ENCODE measurements at places on chromosomes 12 and 14.

DNA sequence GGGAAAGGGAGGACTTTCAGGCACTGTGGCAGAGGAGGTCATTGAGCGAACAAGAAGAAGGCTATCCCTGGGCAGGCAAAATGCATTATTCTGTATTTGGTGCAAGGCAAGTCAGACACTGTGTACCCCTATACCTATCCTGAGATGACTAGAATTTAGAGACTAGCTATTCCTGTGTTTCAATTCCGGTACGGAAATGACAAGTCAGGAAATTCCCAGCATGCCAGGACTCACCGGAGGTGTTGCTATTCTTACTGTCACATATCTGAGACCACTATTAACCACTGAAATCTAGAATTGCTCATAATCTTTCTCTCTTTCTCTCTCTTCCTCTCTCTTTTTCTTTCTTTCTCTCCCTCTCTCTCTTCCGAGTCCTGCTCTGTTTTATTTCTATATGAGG, 297.1 kb downstream of the PDZRN4 start:
- DNase-seq: no peak

DNA sequence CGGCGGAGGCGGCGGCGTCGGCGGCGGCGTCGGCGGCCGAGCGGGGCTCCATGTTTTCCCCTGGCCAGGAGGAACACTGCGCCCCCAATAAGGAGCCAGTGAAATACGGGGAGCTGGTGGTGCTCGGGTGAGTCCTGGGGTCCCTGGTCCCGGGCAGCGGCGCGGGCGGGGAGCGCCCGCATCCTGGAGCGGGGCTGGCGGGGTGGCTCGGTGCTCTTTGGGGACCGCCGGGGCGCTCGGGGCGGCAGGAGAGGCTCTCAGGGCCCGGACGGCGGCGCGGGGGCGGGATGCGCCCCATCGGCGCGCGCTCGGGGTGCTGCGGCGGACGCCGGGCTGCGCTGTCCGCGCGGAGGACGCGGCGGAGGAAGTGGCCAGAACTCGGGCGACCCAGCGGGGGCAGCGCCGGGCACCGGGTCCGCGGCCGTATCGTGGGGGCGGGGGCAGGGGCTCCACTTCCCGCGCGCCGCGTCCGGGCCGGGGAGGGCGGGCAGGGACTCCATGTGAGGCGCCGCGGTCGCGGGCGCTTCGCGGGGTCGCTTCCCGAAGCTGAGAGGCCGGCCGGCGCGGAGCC, 485 bp downstream of the PELI2 start:
- no peak for DNase-seq

- DNase-seq: no peak
Measured at GRCh38 chr14:79602742-79603141, 608.6 kb downstream of the DIO2 start.

GRCh38 chr14:42624980-42625761, 1018.5 kb downstream of the LRFN5 start:
- no peak for DNase-seq

GRCh38 chr12:57049890-57050289, at the start of gene MYO1A:
TSS of gene MYO1A (minus strand) at chr12:57050129. CDS start at chr12:57048323, 1,806 bp downstream.
- no peak for DNase-seq

DNA sequence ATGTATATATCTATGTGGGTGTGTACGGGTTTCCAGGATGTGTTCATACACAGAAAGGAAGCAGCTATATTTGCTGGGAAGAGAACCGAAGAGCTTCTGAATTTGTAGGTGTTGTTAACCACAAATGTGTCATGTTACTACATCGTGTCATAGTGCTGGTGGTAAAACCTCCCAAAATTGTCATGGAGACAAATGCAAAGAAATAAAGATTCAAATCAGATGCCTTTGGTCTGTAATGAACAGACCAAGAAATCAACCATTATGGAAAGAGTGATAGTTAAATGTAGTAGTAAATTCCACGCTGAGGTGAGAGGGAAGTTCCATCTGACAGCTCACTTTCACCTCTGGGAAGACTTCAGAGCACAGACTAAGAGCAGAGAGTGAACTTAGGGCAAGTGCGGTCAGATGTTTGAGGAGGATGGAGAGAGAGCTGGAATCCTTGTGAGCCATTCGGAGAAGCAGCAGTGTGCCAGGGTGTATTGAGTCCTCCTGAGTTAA, 487.5 kb downstream of the TMEM121 start:
- DNase-seq: no peak
